Immature natural killer cell (primary cell): ENCODE measurements at places on chromosomes 1 and 21. TPM values are rescaled to one million over a fixed set of nuclear protein-coding genes. Genes with fewer than 3 reads are reported as not detected.

DNA sequence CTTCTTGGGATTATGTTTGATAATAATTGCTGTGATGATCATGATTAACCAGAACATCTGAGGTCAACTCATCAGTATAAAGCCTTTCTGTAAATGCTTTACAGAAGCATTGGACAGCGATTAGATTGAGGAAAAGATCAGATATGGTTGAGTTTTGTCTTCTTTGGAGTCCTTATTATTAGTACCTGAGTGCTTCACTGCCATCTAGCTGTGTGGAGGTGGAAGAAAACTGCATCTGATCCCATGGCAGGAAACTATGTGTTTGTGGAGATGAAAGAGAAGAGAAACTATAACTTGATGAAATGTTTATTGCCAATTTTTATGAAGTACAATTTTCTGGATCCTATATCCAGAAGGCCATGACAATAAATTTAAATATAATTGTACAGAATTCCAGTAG lies 11.4 kb downstream of the FLG2 start:
- no peak overlapping the region for H3K4me3 ChIP-seq
- no peak for DNase-seq
- H3K36me3 ChIP-seq, result no peaks in the 10 kb centered on the region
- peaks cover 5% of the 10 kb centered on the region for H3K27me3 ChIP-seq
- no peaks in the 10 kb centered on the region for H3K4me1 ChIP-seq
- H3K27ac ChIP-seq, result no peak overlapping the region

GRCh38 chr1:237852342-237852741 lies 38.4 kb downstream of the ZP4 start:
- no peaks in the 10 kb centered on the region for H3K27me3 ChIP-seq
- no peak overlapping the region for H3K27ac ChIP-seq
- DNase-seq, result no peak
- no peak overlapping the region for H3K4me3 ChIP-seq
- H3K36me3 ChIP-seq, result no peaks in the 10 kb centered on the region

DNA sequence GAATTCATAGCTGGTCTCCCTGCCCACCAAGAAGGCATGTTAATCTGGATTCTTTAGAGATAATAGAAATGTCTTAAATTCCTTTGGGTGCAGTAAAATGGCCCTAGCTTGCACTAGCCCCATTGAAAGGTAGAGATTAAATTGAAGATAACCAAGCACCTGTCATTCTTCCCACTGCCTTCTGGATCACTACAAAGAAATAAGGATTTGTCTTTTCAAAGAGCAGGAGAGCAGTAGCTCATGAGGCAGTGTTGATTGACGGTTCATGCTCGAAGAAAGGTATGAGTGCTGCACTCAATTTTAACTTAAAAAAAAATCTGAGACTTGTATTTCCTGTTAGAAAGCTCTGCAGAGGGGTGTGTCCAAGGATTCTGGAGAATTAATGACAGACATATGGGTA lies 74.9 kb upstream of the F3 start:
- H3K27ac ChIP-seq, result no peak overlapping the region
- DNase-seq, result no peak
- peaks cover 4% of the 10 kb centered on the region for H3K36me3 ChIP-seq
- H3K4me3 ChIP-seq, result no peak overlapping the region
- no peaks in the 10 kb centered on the region for H3K4me1 ChIP-seq

- peaks cover 6% of the 10 kb centered on the region for H3K27me3 ChIP-seq
- no peaks in the 10 kb centered on the region for H3K36me3 ChIP-seq
- peak; percentile 55 for DNase-seq
These were observed 8.6 kb upstream of the RERE start for GRCh38 chr1:8825985-8826481.

DNA sequence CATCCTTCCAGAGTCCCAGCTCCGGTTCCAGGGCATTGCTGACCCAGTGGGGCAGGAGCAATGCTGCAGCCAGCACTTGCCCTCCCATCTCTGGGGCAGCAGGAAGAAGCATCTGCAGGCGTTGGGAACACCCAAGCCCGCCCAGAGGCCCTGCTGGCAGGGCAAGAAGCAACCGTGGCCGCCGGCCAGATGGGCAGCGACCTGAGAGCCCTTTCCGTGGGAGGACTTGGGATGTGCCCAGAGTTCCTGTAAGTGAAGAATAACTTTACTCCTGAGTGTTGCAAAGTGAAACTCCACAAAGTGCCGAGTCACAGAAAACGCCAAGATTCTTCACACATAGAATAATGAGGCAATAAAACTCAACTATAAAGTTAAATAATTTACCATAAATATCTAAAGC lies 46.0 kb downstream of the GRIK3 start:
- no peaks in the 10 kb centered on the region for H3K4me1 ChIP-seq
- H3K27ac ChIP-seq, result no peak overlapping the region
- H3K36me3 ChIP-seq, result no peaks in the 10 kb centered on the region
- no peak overlapping the region for H3K4me3 ChIP-seq
- no peak for DNase-seq

DNA sequence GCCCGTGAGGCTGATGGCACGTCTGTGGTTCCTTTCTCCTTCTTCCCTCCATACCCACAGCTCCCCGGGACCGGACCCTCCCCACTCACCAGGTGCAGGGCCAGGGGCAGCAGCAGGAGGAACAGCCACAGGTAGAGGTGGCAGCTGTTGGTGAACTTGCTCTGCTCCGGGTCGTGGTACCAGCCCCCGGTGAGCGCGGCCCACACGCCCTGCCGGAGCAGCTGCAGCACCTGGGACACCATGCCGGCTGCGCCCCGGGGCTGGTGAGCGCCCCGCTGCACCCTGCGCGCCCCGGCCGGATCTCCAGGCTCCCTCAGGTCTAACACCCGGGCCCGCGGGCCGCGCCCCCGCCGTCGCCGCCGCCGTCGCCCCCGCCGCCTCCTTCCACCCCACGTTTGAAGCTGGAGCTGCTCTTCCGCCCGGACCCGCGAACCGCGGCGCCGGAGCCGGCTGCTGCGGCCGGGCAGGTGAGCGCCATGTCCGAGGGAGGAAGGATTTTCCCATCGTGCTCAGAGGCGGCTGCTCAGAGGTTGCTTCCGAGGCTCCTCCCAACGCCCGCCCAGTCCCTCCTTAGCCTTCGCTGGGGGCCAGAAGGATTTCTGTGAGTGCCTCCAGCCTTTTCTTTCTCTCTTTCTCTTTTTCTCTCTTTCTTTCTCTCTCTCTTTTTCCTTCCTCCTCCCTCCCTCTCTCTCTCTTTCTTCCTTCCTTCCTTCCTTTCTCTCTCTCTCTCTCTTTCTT lies at the start of gene PCNX2:
TSS of gene PCNX2 (minus strand) at position 489 of the 738 bp plus-strand sequence. CDS start at position 242, 247 bp downstream.
- peaks cover 19% of the 10 kb centered on the region for H3K4me1 ChIP-seq
- peak within 1 kb of the TSS; percentile 89 for H3K4me3 ChIP-seq
- H3K27me3 ChIP-seq, result peaks cover 2% of the 10 kb centered on the region
- peak within 1 kb of the TSS; percentile 84 for H3K27ac ChIP-seq

- no peaks in the 10 kb centered on the region for H3K36me3 ChIP-seq
- H3K4me1 ChIP-seq, result no peaks in the 10 kb centered on the region
- DNase-seq, result no peak
- no peak overlapping the region for H3K4me3 ChIP-seq
- no peak overlapping the region for H3K27ac ChIP-seq
These were observed 30.5 kb downstream of the ZCCHC17 start for GRCh38 chr1:31327381-31327780.

DNA sequence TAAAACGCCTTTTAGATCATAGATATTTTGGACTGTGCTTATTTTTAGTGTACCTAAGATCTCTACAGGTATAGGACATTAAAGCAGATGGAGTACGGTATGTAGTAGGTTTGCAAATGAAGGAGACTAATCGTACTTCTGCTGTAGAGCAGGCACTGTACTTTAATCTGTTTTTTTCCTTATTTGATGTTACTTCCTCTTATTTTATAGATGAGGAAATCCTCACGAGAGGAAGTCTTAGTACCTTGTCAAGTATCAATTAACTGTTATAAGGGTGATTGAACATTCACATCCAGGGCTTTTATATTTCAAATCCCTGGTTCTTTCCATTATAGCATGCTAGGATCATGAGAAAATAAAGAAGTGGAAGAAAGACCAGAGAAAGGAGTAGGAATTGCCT lies 41.1 kb downstream of the CACHD1 start:
- no peak overlapping the region for H3K4me3 ChIP-seq
- no peak overlapping the region for H3K27ac ChIP-seq
- H3K4me1 ChIP-seq, result peaks cover under 1% of the 10 kb centered on the region

GRCh38 chr1:232968965-232969364 lies 18.6 kb downstream of the NTPCR start:
- H3K4me3 ChIP-seq, result no peak overlapping the region
- H3K27me3 ChIP-seq, result no peaks in the 10 kb centered on the region
- DNase-seq, result no peak
- peaks cover 18% of the 10 kb centered on the region for H3K4me1 ChIP-seq

- no peak overlapping the region for H3K27ac ChIP-seq
- peaks cover 11% of the 10 kb centered on the region for H3K4me1 ChIP-seq
- peaks cover 20% of the 10 kb centered on the region for H3K36me3 ChIP-seq
- H3K27me3 ChIP-seq, result peaks cover 8% of the 10 kb centered on the region
- DNase-seq, result no peak
These were observed 42.3 kb upstream of the RUNX3 start for GRCh38 chr1:24972221-24972914.

DNA sequence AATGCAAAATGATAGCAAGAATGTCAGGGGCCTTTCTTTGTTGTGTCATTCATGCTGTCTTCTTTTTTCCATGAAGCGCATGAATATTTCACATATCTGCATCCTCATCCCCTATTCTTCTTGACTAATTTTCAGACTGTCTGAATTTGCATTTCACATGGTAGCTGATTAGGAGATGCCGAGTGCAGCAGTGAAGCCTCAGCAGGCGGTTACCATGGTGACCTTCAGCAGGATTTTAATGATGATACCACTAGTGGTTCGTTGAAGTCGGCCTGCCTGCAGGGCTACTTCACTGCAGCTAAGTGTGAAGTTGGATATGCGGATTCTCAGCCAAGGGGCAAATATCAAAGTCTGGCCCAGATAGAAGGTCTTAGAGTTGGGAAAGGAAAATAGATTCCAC lies 141.8 kb downstream of the NEK7 start:
- no peak overlapping the region for H3K4me3 ChIP-seq
- H3K36me3 ChIP-seq, result peaks cover 25% of the 10 kb centered on the region
- H3K27me3 ChIP-seq, result peaks cover 4% of the 10 kb centered on the region
- no peaks in the 10 kb centered on the region for H3K4me1 ChIP-seq
- DNase-seq, result no peak

DNA sequence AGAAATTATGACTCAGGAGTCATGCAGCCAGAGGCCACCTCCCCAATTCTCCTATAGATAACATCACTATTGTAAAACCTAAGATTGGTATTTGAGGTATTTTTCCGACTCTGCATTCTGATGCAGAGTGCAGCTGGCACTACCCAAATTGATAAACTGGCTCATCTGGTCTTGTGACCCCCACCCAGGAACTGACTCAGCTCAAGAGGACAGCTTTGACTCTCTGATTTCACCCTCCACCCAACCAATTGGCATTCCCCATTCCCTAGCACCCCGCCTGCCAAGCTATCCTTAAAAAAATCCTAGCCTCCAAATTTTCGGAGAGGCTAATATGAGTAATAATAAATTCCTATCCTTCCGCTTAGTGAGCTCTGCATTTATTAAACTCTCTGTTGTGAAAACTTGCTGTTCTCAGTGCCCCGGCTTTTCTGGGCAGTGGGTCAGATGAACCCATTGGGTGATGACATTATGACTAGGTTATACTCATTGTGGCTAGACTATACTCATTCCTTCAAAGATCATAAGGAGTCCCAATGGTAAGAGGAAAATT lies 39.4 kb upstream of the EPS15 start:
- no peak overlapping the region for H3K4me3 ChIP-seq
- no peaks in the 10 kb centered on the region for H3K36me3 ChIP-seq
- peaks cover 4% of the 10 kb centered on the region for H3K27me3 ChIP-seq
- no peak for DNase-seq
- H3K4me1 ChIP-seq, result no peaks in the 10 kb centered on the region
- no peak overlapping the region for H3K27ac ChIP-seq

DNA sequence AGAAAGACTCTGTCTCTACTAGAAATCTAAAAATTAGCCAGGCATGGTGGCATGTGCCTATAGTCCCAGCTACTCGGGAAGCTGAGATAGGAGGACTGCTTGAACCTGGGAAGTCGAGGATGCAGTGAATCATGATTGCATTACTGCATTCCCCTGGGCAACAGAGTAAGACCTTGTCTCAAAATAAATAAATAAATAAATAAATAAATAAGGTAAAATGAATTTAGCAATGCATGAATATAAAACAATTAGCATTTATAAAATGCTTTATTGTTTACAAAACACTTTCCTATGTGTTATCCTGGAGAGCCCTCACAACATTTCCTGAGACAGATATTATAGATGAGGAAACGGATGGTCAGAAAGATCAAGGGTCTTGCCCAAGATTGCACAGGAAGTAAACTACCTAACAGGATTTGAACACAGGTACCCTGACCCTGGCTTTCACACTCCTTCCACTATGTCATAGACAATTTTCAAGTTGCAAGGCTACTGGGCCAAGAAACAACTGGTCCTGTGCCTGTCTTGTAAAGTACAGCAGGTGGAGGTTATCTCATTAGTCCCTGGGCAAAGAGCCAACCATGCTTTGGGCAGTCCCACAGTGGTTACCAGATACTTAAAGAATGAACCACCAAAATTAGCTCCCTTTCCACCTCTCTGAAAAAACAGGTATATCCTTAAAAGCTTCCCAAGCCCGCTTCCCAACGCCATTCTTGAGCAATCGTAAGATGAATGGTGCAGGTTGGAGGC lies 15.4 kb upstream of the VSIG8 start:
- no peaks in the 10 kb centered on the region for H3K36me3 ChIP-seq
- H3K4me1 ChIP-seq, result no peaks in the 10 kb centered on the region
- no peak for DNase-seq
- peaks cover 10% of the 10 kb centered on the region for H3K27me3 ChIP-seq

- peaks cover 24% of the 10 kb centered on the region for H3K4me1 ChIP-seq
- peaks cover 15% of the 10 kb centered on the region for H3K27me3 ChIP-seq
- H3K27ac ChIP-seq, result no peak overlapping the region
- H3K4me3 ChIP-seq, result peak overlapping the region; percentile 60
- DNase-seq, result no peak
- H3K36me3 ChIP-seq, result peaks cover 3% of the 10 kb centered on the region
These were observed 456 bp downstream of the COL8A2 start for GRCh38 chr1:36124404-36125128.

DNA sequence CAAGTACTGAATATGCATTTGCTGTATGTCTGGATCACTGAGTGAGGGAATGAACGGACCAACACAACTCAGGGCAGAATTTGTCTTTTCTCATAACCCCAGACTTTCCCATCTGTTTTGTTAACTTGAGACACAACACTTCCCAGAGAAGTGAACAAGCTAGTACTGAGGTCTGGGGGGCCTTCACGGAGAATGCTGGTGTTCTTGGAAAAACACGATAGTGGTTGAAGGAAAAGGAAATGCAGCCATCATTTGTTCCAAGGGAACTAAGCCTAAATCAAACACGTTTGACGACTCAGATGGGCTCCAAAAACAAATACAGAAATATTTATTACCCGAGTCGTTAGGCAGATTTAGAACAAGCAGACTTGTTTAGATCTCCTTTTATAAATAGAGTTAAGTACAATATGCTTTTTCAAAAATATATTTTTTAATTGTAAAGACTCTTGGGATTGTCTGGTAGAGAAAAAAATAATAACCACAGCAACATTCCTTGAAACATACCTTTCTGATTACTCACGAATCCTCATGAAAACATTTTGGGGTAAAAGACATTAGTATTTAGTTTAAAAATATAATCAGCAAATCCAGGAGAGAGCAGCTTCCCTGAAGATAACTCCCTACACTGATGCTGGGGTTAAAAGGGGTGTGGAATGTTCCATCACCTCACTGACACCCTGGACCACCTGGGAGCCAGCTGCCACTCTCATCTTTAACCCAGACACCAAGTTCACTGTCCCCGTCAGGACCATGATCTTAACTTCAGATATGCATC lies 427.7 kb upstream of the RUNX1 start:
- H3K36me3 ChIP-seq, result no peaks in the 10 kb centered on the region
- no peak for DNase-seq

Gene CRABP2
- not detected for polyA plus RNA-seq

Gene C1orf210
- not detected for polyA plus RNA-seq

Gene GJA9
- polyA plus RNA-seq, result not detected

Gene TEKT2
- not detected for polyA plus RNA-seq

Gene CGN
- not detected for polyA plus RNA-seq

Gene SASS6
- 1.2 TPM for polyA plus RNA-seq
